ENCODE measurements at places on chromosomes 2 and 18. TPM values are rescaled to one million over a fixed set of nuclear protein-coding genes. Genes with fewer than 3 reads are reported as not detected.

VSNL1 gene
- not detected for total RNA-seq

LBX2 gene
- total RNA-seq = 0.76 TPM

LOXL3 gene
- 3.1 TPM for total RNA-seq

MAPK4 gene
- not detected for total RNA-seq

AQP12A gene
- not detected for total RNA-seq

GRCh38 chr2:216536734-216537210 is 38.1 kb downstream of the RPL37A start:
- DNase-seq = no peak

- no peak for DNase-seq
These were observed 256.2 kb upstream of the PARD3B start for GRCh38 chr2:204289066-204289465.

DNA sequence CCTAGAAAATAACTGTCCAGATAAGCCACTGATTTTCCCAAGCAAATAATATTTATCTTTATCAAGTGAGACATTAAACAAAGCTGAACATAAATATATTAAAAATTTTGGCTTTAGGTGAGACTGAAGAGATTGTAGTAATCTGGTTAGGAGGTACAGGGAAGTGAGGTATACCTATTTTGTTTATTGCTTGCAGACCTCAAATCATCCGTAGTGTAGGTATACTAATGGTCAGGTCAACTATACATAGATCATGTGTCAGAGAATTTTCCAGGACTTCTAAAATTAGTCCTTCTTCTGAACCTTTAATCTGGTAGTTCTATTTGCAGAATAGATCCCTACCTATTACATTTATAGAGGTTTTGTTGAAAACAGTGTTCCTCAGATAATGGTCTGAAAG is 41.5 kb downstream of the SP140 start:
- DNase-seq = no peak

- peak; percentile 58 for DNase-seq
These were observed 1.3 kb downstream of the SDC1 start for GRCh38 chr2:20223407-20224163.

- DNase-seq = no peak
These were observed 334.4 kb upstream of the NRP2 start for GRCh38 chr2:205347899-205348298.

- no peak for DNase-seq
These were observed 42.4 kb downstream of the LONRF2 start for GRCh38 chr2:100279586-100280534.

GRCh38 chr18:28712796-28713425 is 536.0 kb upstream of the CDH2 start:
- DNase-seq = no peak

DNA sequence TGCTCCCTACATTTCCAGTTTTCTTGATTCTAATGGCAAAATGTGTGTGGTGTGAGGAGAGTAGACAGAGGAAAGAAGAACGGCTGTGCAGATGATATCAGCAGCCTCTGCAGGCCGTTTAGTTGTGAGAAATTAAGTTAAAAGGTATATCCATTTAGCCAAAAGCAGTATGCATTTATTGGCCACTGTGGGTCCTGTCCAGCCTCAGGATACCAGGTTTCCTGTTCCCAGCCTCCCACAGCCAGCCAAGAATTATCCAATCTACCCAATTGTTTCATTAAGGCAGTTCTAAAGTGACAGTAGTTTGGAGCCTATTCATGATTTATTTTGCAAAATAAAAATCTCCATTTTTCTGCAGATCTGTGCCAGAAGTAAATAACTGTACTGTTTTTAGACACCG is 107.5 kb downstream of the TMEM18 start:
- DNase-seq = no peak

DNA sequence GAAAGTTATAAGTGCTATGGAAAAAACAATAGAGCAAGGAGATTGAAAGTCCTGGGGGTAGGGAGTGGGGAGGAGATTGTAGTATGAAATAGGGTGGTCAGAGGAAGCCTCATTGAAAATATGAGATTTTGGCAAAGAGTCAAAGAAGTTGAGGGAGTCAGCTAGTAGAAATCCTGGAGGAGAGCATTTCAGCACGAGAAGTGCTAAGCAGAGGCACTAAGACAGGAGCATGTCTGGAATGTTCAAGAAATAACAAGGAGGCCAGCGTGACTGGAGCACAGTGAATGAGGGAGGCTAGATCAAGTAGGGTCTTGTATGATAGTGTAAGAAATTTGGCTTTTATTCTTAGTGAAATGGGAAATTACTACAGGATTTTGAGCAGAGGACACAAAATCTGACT is 2.1 kb upstream of the TSPYL6 start:
- DNase-seq = no peak

- peak; percentile 23 for DNase-seq
These were observed 61.3 kb downstream of the ATL2 start for GRCh38 chr2:38315707-38316333.

GRCh38 chr2:158091647-158092046 is 10.0 kb upstream of the UPP2 start:
- no peak for DNase-seq

DNA sequence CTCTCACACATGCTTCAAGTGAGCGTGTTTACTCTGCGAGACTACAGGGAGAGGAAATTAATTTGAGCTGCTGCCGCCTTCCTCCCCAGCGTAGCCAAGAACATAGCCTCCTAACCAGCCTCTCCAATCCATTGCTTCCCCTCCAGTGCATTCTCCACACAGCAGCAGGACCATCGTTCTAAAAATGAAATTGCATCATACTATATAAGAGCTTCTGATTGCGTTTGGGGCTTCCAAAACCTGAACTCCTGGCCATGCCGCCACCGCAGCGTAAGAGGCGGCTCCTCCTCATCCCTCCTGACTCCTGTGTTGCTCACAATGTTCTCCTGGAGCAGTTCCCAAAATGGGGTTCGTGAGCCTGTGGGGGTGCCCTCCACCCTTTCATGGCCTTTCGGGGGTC is 142.1 kb downstream of the MYT1L start:
- no peak for DNase-seq

DNA sequence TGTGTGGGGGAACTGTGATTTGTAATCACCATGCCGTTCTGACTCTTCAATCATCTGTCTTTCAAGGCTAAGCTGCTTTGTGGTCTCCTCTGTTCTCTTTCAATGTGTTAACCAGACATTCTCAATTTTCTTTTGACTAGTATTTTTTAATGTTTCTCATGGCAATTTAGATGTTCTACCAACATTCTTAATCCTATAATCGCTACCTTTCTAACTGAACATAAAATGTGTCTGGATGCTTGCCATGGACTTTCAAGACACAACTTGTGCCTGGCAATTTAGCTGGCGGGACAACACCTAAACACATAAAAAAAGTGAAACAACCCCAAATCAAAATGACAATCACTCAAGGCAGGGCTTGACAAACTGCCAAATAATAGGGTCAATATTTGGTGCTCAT is 135.0 kb upstream of the ACKR3 start:
- DNase-seq = no peak

All from PC-9 (cell line).